NCI-H226 (cell line): ENCODE measurements at places on chromosomes 7 and 10.

DNA sequence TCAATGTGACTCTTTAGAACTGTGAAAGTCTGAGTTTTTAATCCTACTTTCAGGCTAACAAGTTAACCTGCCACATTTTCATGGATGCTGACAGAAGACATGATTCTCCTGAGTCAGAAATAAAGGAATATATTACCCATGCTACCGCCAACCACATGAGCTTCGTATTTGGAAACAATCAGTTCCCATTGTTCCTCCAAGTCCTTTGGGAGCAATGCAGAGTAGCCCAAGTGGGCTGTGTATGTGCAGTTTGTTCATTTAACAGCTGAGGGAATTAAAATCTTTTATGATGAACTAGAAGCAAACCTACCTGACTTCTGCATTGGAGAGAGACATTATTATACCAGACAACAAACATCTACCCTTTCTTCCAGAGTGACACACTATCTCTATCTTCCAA lies 169.3 kb upstream of the BET1 start:
- no peak for DNase-seq

DNA sequence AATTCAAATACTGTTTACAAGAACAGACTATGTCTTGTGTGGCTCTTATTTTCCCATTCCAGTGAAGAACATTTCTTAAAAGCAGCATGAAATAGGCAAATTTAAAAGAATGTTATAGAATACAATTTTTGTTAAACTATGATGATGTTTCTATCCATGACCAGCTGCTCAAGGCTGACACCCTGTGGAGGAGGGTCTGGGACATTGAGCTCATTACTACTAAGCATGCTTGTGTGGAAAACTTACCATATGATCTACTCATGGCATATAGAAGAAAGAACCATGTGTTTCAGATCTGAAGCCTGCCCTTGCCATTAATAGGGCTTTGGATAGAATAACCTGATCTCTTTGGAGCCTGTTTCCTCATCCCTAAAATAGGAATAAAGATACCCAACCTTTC lies 125.0 kb downstream of the FOXP2 start:
- peak; percentile 6 for DNase-seq

GRCh38 chr10:44895280-44895679 lies 15.9 kb upstream of the TMEM72 start:
- no peak for DNase-seq

DNA sequence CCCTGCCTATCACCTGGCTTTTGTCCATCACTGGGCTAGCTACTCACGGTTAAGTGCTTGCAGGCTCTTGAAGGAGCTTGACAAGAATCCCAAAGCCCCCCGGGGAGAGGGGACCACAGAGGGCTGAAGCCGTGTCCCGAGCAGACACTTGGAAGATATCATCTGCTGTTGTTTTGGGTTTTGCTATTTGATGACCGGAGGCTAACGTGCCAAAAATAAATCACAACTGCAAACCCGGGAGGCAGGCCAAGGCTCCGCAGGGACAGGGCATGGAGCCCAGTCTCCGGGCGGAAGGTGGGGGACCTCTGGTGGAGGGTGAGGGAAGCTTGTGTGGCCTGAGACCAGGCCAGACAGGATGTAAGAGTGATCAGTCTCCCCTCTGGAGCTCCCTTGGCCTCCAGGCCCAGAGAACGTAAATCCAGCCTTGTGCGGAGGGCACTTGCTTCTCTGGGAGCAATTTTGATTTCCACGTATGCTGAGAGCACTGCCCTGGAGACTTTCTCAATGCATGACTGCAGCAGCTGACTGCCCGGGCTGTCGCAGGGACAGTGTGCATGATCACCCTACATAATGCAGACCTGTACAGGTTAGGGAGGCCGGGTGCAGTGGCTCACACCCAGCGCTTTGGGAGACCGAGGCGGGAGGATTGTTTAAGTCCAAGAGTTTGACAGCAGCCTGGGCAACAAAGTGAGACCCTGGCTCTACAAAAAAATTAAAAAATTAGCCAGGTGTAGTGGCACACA lies at the start of gene PHKG1:
PHKG1 (minus strand) TSS at position 164 of the 743 bp plus-strand sequence. CDS start 4,011 bp downstream, outside the sequence.
- DNase-seq = peak; percentile 30

DNA sequence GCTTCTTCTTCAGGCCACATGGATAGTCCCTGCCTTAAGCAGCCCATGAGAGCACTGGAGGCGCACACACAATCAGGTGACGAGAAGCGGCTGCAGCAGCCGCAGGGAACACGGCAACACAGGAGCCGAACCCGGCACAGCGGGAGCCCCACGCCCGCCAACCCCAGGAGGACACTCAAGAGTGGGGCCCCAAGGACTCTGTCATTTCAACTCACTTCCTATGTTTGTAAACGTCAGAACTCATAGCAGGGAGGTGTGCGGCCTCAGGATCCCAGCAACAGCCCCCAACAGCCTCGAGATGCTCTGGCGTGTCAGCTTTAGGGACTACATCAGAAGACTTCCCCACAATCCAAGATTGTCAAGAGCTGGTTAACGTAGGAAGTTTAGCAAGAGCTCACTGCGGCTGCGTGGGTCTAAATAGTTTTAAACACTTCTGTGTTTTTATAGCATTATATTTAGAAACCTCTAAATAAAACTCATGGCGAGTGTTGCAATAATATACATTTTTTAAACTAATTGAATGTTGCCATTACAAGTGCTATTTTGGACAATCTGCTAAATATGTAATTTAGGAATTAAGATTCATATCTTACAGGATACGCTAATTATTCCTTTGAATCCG lies 123.4 kb downstream of the MAD1L1 start:
- DNase-seq = no peak

DNA sequence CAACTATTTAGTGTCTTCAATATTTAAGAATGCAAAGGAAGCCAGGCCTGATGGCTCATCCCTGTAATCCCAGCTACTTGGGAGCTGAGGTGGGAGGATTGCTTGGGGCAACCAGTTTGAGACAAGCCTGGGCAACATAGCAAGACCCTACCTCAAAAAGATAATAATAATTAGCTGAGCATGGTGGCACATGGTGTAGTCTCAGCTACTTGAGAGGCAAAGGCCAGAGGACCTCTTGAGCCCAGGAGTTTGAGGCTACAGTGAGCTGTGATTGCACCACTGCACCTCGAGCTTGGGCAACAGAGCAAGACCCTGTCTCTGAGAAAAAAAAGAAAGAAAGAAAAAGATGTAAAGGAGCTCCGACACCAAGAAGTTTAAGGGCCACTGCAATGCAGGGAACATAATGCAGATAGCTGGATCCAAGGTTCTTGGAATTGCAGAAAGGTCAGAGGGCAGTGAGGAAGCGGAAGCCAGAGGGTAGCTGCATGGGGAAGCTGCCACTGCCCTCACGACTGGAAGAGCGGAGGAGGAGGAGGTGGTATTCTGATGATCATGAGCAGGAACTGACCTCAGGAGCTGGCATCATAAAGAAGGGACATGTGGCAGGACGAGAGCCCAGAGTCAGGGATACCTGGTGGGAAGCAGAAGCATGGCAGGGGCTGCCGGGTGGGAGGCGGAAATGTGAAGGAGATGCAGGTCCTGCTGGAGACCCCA lies 60.2 kb upstream of the PODXL start:
- no peak for DNase-seq

GRCh38 chr10:117483056-117483590 lies 59.4 kb upstream of the EMX2 start:
- DNase-seq = no peak

- peak; percentile 74 for DNase-seq
Observed at GRCh38 chr7:79652619-79653018, 199.2 kb upstream of the MAGI2 start.

- no peak for DNase-seq
Observed at GRCh38 chr10:91775731-91776130, 22.5 kb upstream of the TNKS2 start.

DNA sequence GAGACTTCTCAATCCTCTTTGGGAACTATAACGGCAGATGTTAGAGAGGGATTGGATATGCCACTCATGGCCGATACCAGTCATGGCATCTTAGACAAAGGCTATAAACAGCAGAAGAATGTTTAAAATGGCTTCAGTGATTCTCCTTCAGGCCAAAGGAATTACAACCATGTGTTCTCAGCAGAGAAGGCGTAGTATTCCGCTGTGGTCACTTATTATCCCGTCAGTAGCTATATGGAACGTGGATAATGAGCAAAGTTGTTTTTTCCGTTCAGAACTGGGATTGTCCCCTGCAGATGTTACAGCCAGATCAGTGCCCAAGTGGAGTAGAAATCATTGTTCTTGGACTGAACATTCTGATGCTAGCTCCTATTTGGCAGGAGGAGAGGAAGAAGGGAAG lies 43.1 kb downstream of the TEX36 start:
- no peak for DNase-seq

DNA sequence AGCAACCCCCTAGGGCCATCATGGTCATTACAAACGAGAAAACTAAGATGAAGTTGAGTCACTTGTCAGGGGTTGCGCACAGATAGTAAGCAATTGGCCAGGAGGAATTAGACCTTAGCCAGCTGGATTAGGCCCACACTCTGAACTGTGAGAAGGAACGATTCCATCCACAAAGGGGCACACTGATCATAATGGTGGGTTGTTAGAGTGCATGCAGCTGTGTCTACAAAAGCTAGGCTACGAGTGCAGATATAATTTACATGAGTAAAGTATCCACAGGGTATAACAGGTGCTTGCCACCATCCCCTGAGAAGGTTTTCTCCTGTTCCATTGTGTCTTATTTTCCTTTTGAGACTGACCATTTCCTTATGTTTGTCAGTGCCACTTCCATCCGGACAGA lies 16.6 kb upstream of the FAM170B start:
- no peak for DNase-seq

- no peak for DNase-seq
Observed at GRCh38 chr7:45482451-45482850, 91.7 kb upstream of the ADCY1 start.

GRCh38 chr10:82238291-82238690 lies 363.3 kb downstream of the NRG3 start:
- DNase-seq = no peak

DNA sequence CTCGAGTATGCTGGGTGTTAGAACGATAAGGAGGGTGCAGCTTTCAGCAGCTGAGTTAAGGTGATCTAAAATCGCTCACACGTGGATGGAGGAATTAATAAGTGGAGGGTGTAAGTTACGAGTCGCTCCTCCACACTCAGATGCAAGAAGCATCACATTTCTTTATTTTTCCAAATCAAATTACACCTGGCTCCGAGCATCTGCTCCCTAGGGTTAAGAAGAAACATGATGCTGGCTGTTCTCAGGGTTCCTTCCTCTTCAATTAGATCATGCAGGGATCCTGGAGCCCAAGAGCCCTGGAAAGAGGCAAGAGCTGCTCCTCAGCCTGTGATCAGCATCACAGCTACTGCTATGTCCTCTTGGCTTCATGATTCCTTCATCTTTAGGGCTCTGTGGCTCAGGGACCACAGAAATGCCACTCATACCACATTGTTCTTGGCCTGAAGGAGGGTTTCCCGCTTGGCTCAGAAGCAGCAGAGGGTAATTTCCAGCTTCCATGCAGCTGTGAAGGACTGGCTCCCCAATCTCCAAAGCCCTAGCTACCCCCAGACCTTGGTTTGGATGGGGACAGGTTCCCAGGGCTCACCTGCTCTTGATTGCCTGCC lies 235.9 kb upstream of the ZNF32 start:
- DNase-seq = no peak
